AG09319 (cell line): ENCODE measurements at places on chromosomes 5 and 9.
A peak's percentile ranks its signal among the peaks of the same experiment; 100 is the strongest.

GRCh38 chr5:76137887-76138542, 54.8 kb downstream of the SV2C start:
- no peak for DNase-seq

DNA sequence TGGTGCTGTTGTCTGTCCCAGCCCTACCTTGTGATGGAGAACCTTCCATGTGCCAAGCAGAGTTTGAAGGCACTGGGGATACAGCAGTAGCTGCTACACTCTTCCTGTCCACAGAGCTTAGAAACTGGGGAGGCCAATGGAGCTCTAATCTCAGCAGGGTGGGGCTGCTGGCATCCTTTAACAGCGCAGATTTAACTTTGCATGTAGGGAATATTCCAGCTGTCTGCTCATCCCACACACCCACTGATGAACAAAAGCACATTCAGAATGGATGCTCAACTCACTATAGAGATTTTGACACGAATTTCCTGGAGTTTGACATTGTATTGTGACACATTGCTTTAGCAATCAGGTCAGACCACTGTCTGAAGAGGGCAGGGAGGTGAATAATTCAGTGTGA, 49.0 kb downstream of the TMEM215 start:
- DNase-seq, result no peak

- DNase-seq, result no peak
Measured at GRCh38 chr5:62767650-62768049, 189.0 kb downstream of the LRRC70 start.

- no peak for DNase-seq
Measured at GRCh38 chr5:3694819-3695218, 99.2 kb downstream of the IRX1 start.

- no peak for DNase-seq
Measured at GRCh38 chr5:148791334-148791667, 35.1 kb upstream of the ADRB2 start.

GRCh38 chr5:112119508-112119907, 299.6 kb downstream of the EPB41L4A start:
- no peak for DNase-seq

- no peak for DNase-seq
Measured at GRCh38 chr5:10384483-10384882, 31.0 kb downstream of the MARCHF6 start.

DNA sequence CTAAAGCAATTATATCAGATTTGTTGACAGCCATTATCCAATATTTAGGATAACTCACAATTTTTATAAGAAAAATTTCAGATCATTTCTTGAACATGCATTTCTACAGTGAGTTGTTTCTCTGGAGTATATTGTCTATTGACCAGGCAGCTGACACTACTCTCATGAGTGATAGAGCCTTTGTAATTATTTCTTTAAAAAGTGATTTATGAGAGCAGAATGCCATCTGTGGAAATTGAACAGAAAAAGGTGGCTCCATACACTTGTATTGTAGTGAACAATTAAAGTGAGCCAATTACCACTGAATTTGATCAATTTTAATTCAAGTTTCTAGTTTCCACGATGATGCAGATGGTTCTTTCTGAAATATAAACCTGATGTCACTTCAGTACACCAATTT, 855.4 kb downstream of the TAF11L14 start:
- DNase-seq, result no peak

DNA sequence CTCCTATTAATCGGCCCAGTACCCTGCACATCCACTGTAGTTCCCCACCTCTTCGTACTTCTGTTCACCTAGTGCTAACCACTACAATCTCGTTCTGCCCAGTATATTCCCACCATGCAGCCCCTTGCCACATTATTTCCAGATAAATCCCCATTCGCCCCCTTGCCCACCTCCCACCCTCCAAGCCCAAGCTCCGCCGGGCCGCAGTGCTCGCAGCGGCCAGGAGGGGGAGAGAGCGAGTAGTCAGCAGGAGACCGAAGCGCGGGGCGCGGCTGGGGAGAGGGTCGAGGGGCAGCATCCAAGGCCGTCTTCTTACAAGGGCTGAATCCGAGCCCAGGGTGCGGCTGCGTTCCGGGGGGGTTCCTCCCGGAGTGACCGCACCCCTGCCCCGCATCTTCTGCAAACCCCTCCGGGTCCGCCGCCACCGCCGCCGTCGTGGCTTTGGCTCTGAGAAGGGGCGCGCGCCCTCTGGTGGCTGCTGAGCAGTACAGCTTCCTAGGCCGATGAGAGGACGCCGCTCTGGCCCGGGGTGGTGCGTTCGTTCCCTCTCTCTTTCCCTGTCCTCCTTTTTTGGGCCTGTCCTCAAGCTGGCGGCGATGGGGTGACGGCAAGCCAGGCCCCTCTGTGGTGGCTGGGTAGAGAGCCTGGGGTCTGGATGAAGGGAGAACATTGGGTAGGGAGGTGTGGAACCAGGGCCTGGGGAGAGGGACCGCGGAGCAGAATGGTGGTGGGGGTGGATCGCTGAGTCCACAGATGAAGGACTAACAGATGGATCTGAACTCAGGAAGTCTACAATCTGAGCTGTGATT, 30.0 kb upstream of the PSD2 start:
- no peak for DNase-seq

DNA sequence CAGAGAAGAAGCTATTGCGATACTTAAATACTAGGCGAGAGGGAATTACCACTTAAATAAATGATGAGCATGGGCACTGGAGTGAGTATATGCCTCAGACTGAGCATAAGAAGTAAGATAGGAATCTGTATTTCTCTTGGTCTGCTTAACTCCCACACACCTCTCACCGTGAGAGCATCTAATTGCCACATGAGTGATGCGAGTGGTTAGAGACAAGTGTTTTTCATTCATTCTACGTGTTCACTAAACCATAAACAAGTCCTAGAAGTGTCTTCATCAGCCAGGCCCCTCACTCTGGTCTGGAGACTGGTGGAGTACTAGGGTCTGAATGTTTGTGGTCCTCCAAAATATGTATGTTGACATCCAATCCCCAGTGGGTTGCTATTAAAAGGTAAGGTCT, 150.2 kb upstream of the SLC12A2 start:
- DNase-seq, result no peak

DNA sequence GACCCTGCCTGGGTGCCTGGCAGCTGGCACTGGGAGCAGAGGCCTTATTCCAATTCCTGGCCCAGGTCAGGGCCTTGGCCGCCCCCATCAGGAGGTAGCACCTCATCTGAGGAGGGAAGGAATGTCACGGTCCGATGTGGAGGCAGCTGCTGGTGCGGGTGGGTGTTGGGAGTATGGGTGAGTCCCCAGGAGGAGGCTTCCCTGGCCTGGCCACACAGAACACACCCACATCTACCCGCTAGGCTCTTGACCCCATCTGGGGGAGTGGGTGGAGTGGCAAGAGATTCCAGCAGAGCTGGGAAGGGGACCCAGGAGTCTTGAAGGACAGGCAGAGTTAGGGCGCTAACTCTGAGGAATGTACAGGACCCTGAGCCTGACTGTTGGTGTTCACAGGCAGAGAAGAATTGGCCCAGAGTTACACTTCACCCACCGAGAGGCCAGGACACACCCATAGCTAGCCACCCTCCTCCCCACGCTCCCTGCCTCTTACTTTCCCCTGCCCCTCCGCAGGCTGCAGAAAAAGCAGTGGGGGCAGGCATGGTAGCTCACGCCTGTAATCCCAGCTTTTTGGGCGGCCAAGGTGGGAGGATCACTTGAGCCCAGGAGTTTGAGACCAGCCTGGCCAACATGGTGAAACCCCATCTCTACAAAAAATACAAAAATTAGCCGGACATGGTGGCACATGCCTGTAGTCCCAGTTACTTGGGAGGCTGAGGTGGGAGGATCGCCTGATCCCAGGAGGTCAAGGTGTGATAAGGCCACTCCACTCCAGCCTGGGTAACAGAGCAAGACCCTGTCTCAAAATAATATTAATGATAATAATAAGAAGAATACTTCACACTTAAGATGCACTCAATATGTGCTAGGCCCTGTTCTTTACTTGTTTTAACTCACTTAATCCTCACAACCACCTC, 6.0 kb downstream of the OLFML2A start:
- no peak for DNase-seq

DNA sequence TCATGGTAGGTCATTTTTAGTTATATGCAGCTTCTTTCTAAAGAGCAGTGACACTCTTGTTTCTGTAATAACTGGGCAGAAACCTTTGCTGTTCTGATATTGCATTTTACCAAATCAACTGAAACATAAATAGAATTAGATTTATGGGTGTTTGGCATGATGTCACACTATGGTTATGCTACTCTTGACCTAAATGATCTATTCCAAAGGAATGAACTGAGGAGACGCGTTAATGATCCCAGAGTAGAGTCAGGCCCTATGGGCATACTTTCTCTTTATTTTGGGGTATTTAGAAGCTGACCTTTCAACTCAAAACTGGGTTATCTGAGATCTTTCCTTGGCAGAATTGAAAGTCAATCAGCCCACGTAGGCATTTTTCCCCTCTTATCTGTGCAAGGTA, 146.8 kb upstream of the ADAMTSL1 start:
- DNase-seq, result no peak

- no peak for DNase-seq
Measured at GRCh38 chr9:8071445-8071798, 271.8 kb upstream of the DMAC1 start.

DNA sequence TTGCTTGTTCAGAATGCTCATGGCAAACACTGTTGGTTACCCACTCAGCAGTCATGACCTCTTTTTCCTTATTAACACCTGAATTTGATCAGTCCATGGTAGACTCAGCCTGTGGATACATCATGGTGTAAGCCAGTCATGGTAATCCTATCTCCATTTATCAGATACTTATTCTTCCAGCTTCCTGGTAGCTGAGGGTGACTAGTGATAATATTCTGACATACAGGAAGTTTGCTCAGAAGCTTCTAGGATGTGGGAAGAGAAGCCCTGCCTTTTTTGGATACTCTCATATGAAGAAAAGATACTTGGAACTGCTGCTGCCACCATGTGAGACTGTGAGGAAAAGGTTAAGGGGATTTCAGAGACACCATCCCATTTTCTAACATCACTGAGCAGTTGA, 7.3 kb downstream of the GDA start:
- DNase-seq, result no peak

GRCh38 chr5:102018690-102019089, 277.4 kb downstream of the SLCO4C1 start:
- no peak for DNase-seq

GRCh38 chr5:42157215-42157614, 232.1 kb downstream of the FBXO4 start:
- DNase-seq, result no peak

- peak; percentile 31 for DNase-seq
Measured at GRCh38 chr5:87752362-87752761, 339.6 kb upstream of the CCNH start.
